ENCODE measurements at places on chromosomes 11 and 22.

GRCh38 chr11:102974552-102975280, 19.2 kb upstream of the MMP13 start:
- no peak overlapping the region for H3K4me3 ChIP-seq
- H3K27ac ChIP-seq, result no peak overlapping the region
- no peak for DNase-seq

DNA sequence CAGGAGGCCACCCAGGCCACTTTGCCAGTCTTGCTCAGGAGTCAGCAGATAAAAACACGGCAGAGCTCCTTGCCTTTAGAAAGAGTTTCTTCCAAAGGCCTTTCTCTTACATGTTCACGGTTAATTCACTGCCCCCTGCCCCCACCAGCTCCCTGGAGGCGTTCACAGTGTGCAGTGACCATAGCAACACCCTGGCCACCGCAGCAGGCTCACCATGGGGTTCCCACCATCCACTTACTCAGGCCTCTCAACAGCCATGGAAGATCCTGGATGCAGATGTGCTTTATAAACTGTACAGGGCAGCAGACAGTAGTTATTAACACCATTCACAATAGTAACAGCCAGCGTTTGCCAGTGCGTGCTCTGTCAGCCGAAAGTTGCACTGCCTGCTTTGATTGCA, 10.6 kb upstream of the MYO7A start:
- no peak for DNase-seq
- H3K4me3 ChIP-seq, result no peak overlapping the region
- no peak overlapping the region for H3K27ac ChIP-seq
- peaks cover 29% of the 10 kb centered on the region for H3K4me1 ChIP-seq
- peaks cover 78% of the 10 kb centered on the region for H3K36me3 ChIP-seq

DNA sequence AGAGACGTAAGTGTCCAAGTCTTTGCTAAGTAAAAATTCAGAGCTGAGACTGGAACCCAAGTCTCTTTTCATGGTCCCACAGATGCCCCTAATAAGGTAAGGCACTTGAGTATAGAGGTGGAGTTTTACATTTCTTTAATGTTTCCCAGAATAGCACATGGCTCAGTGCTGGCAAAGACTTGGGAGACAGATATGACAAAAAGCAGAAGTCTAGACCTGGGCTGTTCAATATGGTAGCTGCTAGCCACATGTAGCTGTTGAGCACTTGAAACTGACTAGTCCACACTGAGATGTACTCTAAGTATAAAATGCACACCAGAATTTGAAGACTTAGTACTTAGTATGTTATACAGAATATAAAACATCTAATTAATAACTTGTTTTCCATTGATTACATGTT, 17.6 kb downstream of the VSTM5 start:
- H3K36me3 ChIP-seq, result no peaks in the 10 kb centered on the region
- DNase-seq, result no peak
- no peaks in the 10 kb centered on the region for H3K27me3 ChIP-seq
- no peak overlapping the region for H3K4me3 ChIP-seq
- H3K27ac ChIP-seq, result no peak overlapping the region

- DNase-seq, result no peak
- H3K4me1 ChIP-seq, result no peaks in the 10 kb centered on the region
- no peaks in the 10 kb centered on the region for H3K27me3 ChIP-seq
- no peak overlapping the region for H3K4me3 ChIP-seq
- H3K27ac ChIP-seq, result no peak overlapping the region
Measured at GRCh38 chr11:4467811-4468606, 14.4 kb upstream of the OR52K1 start.

GRCh38 chr11:113504586-113504985, 29.4 kb upstream of the DRD2 start:
- no peak overlapping the region for H3K27ac ChIP-seq
- no peaks in the 10 kb centered on the region for H3K36me3 ChIP-seq
- H3K27me3 ChIP-seq, result no peaks in the 10 kb centered on the region
- H3K4me1 ChIP-seq, result no peaks in the 10 kb centered on the region
- no peak overlapping the region for H3K4me3 ChIP-seq

Data from spinal cord (tissue), 10 donors.